ENCODE measurements at places on chromosomes 3 and 15.

- DNase-seq: no peak
These were observed 55.2 kb downstream of the TBL1XR1 start for GRCh38 chr3:177141899-177142646.

DNA sequence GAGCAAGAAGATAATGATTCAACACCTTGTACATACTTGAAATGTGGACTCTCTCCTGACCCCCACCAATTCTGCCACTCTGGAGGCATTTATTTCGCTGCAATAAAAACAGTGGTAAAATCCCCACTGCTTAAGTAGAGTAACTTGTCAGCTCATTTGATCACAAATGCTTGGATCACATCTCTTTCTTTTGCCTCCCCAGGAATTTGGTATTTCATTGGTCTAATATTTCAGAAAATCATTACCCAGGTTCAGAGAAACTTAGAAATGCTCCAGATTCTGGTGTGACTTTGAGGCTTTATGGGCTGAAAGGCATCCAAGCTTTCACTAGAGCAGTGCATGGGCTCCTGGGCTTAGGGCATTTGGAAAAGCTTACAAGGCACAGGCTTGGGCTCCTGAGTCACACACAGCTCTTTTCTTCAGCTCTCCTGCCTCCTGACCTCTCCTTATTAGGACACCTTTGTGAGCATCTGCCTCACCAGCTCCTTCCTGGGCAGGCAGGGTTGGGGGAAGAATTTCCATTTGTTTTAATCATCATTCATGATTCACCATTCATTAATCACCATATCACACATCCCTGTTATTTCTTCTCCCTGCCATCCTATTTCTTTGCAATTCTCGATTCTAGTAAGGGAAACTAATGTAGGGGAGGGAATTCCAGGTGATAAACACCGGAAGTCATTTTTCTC is 22.5 kb downstream of the CDCP1 start:
- DNase-seq: peak; percentile 30

GRCh38 chr3:69009559-69010410 is 3.7 kb downstream of the EOGT start:
- DNase-seq: no peak

DNA sequence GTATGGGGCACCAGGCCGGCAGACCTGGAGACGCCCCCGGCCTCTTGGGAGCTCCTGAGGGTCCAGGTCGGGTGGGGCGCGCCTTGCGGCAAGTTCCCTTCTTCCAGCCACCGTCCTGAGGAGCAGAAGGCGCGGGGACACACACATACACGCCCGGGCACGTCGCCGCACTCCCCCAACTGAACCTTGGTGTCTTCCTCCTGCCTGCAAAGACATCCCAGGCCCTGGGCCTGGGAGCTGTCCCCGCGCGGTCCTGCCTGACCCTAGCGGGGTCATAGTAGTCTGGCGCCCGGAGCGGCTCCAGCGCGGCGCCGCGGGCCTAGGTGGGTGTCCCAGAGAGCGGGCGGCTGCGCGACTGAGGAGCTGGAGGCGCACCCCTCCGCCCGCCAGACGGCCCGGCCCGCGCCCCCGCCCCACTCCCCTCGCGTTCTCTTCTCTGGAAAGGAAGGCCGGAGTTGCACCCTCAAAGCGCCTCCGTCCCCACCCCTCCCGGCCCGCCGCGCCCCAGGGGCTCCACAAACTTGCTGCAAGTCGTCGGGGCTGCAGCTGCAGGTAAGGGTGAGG is 185.9 kb upstream of the LINGO1 start:
- DNase-seq: no peak

- DNase-seq: no peak
These were observed 15.6 kb downstream of the ZNF710 start for GRCh38 chr15:90016721-90017120.

DNA sequence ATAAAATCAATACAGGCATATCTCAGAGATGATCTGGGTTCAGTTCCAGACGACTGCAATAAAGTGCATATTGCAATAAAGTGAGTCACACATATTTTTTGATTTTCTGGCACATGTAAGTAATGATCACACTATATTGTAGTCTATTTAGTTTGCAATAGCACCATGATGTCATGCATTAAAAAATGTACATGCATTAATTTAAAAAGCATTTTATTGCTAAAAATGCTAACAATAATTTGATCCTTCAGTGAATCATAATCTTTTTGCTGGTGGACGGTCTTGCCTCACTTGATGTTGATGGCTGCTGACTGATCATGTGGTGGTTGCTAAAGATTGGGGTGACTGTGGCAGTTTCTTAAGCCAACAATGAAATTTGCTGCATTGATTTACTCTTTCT is 511.1 kb downstream of the OTOL1 start:
- no peak for DNase-seq

GRCh38 chr3:165532851-165533250 is 304.4 kb downstream of the BCHE start:
- no peak for DNase-seq

- DNase-seq: no peak
These were observed 272.9 kb downstream of the TBC1D5 start for GRCh38 chr3:17469520-17469919.

DNA sequence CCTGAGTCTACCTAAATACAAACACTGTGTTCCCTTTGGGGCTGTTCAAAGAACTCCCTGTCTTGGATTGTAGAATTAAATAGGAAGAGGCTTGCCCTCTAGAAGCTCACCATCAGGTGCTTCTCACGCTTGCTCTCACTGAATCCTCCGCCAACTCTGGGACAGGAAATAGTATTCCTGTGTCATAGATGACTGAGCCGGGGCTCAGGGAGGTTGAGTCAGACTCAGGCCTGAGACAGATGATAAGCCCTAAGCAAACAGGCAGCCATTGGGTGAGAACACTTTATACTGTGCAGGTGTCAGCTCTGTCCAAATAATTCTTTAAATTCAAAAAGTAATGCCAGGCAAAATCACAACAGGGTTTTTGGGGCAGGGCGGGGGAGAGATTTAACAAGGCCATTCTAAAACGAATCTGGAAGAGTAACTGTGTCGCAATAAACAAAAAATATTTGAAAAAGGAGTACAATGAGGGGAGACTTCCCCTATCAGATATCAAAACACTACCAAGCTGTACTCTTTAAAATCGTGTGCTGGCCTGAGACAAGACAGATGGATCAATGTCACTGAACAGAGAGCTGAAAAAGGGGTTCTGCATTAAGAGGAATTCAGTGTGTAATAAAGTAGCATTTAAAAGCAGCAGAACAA is 59.0 kb downstream of the EPHB3 start:
- no peak for DNase-seq

GRCh38 chr3:39637807-39638206 is 170.3 kb downstream of the MOBP start:
- DNase-seq: no peak

- DNase-seq: no peak
These were observed 128.7 kb downstream of the PGPEP1L start for GRCh38 chr15:98878862-98879261.

GRCh38 chr15:62889734-62890505 is 152.6 kb upstream of the TPM1 start:
- no peak for DNase-seq

DNA sequence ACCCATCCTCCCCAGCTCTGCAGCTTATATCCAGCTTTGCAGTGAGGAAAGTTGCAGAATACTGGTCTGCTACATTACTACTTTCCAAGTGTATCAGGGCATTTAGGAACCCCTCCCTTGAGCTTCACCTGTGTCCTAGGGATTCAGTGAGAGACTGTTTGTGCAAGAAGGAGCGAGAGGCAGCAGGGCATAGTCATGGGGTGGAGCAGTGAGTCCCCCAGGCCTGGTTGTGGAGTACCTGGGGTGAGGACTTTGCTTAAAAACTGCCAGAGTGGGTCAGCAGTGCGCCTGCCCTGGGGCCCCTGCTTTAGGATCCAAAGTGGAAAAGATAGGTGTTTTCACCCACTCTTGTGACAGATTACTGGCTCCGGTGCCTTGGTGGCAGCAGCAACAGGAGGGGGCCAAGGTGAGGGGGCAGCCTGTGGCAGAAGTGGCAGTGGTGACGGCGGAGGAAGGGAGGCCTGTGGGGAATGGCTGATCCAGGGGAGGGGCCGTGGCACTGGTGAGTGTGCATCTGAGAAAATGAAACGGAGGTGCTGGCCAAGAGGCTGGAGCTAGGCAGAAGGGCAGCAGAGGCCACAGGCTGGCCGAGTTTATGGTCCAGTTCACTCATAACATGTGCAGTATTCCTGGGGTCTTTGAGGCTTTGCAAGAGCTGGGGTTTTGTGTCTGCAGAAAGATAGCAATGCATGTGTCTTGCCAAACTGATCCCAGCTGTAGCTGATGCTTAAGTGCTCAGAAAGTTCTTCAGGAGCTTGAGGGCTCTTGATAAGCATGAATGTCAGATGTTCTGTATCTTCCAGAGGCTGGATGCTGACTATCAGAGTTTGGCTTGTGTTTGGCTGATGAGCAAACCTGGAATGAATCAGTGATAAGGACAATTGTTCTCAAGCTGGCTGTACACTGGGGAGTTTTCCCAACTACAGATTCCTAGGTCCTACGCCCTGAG is 43.4 kb downstream of the GOLGA6A start:
- no peak for DNase-seq

- DNase-seq: no peak
These were observed 272.9 kb upstream of the CTDSPL start for GRCh38 chr3:37588758-37589157.

- DNase-seq: no peak
These were observed 116.7 kb downstream of the LRIG1 start for GRCh38 chr3:66383998-66384745.

GRCh38 chr15:77525907-77526594 is 105.4 kb downstream of the HMG20A start:
- DNase-seq: no peak

DNA sequence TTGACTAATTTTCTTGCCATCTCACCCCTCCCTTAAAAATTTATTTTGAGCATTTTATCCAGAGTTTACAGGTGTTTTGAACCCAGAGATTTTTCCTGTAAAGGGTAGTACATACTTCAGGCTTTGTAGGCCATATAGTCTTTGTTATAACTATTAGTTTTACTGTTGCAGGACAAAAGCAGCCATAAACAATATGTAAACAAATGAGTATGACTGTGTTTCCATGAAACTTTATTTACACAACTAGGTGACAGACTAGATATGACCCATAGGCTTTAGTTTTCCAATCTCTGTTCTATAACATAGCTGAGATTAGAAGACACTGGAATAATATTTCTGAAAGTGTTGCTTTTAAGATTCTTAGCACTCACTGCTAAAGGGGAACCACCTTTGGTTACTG is 587.9 kb downstream of the PDCD6IP start:
- DNase-seq: no peak

DNA sequence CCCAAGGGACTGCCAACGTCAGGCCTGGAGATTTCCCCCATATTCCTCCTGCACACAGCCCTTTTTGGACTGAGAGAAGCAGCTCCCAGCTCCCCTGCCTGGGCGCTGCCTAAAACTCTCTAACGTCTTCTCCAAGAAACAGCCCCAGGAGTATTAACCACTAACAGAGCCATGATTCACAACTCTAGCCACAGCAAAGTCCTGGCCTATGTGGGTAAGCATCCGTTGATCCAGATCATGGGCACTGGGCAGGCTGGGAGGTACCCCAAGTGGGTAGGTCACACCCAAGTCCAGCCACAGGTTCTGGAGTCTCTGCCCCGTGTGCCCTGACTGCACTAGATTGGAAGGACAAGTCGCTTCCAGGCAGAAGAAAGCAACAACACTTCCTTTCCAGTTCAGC is 31.9 kb downstream of the NBEAL2 start:
- no peak for DNase-seq

- DNase-seq: no peak
These were observed 33.0 kb upstream of the TMEM158 start for GRCh38 chr3:45259133-45259532.

DNA sequence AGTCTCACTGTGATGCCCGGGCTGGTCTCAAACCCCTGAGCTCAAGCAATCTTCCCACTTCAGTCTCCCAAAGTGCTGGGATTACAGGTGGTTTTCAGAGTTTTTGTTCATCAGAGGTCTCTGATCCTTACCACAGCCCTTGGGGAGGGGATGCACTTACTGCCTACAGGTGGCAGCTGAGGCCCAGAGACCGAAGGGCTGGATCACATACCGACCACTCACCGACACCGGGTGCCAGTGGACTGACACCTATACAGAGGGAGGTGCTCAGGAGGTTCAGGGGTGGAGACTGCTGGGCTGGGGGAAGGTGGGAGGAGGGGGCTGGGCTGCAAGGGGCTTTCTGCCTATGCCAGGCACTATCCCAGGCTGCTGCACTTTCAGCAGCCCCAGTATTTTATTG is 19.5 kb downstream of the DUSP7 start:
- no peak for DNase-seq

GRCh38 chr3:39639344-39640236 is 169.8 kb upstream of the MYRIP start:
- no peak for DNase-seq

- no peak for DNase-seq
These were observed 59.2 kb upstream of the APEH start for GRCh38 chr3:49614936-49615335.

DNA sequence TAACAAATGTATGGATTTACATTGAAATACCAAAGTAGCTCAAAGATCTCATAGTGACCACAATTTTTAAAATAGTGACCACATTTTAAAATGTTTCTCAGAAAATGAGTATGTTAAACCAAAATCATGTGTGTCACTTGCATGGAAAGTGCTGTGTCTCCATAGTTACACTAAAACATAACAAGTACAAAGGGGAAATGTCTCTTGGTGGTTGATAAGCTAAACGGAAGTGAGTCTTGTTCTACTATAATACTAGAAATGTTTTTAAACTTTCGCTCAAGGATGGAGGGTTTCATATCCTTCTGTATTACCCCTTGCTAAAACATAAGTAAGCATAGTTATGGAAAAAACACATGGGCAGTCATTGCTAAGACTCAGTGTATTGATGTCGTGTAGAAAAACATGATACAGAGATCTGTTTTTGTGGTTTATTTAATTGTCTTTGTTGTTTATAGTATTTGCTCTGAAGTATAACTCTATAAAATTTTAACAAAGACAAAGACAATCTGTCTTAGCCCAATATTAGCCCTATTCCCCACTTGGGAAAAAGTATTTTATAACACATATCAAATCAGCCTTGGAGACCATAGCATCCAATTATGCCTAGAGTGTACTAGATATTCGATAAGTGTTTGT is 27.0 kb upstream of the DENND4A start:
- DNase-seq: no peak

DNA sequence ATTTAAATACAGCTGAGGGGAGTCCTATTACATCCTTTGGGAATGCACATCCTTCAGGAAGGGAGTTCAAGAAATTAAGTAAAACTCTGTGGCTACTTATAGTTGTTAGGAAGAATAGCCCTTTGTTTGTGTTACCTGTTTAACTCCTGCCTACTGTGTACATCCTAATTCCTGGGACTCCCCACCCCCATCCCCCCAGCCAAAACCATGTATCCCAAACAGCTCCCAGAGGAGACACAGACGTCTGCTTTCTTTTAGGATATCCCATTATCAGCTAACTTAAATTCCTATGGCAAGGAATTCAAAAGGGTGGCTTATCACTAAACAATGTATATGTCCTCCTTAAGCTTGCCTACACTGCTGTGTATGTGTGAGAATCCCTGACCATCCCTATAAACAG is 581.7 kb downstream of the DIPK2A start:
- no peak for DNase-seq

- DNase-seq: no peak
These were observed 40.1 kb downstream of the CDCP1 start for GRCh38 chr3:45105855-45106671.

Measured in GOT3 (cell line).